Caki2 (cell line): ENCODE measurements at places on chromosomes 7 and 10.
A peak's percentile ranks its signal among the peaks of the same experiment; 100 is the strongest.

DNA sequence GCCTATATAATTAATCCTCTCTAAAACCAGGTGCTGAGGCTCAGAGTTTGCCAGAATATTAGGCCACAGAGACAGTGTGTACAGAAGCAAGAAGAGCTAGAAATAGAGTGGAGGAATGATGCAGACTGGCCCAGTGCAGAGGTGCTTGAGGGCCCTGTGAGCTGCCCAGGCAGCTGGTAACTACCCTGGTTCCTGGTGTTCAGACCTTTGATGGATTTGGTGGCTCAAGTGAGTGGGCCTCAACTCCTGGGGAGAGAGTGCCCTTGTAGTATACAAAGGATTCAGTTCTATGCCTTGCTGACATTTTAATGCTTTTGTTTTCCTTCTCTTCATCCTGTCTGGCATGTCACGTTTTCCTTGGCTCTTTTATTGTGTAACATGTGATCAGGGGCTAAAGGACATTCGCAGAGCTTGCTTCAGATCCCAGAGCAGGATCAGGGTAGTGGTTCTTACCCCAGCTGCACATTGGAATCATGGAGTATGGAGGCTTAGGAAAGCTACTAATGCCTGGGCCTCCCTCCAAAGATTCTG is 20.0 kb downstream of the LRRC4 start:
- DNase-seq: no peak

DNA sequence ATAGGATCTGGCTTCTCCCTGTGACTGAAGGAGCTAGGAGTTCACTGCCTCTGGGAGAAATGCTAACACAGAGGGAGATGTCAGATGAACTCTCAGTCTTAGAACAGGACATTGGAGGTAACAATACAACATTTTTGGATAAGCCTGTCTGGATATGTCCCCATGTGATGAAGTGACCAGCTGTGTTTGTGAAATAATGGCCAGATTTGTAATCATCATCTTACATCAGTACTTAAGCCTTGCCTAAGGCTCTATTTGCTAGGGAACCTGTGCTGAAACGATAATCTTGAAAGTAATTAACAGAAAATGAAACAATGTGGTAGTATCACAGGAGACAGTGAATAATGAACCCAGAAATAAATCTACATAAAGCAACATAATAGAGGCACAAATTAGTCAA is 56.2 kb downstream of the CRPPA start:
- no peak for DNase-seq

DNA sequence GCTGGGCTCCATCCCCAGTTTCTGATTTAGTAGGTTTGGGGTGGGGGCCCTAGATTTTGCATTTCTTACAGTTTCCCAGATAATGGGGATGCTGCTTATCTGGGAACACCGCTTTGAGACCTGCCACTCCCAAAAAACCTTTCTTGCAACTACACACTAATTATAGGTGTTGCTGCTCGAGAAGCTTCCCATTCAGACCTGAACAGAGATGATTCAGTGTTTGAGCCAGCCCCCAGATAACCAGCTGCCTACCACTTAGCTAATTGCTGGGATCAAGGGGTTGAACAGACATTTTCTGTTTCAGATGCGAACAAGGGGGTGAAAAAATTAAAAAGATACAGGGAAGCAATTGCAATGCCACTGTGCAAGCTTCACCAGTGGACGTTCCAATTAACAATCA is 448.5 kb downstream of the KCNMA1 start:
- DNase-seq: no peak

GRCh38 chr10:71631007-71631861 is 88.3 kb downstream of the C10orf105 start:
- DNase-seq: no peak

DNA sequence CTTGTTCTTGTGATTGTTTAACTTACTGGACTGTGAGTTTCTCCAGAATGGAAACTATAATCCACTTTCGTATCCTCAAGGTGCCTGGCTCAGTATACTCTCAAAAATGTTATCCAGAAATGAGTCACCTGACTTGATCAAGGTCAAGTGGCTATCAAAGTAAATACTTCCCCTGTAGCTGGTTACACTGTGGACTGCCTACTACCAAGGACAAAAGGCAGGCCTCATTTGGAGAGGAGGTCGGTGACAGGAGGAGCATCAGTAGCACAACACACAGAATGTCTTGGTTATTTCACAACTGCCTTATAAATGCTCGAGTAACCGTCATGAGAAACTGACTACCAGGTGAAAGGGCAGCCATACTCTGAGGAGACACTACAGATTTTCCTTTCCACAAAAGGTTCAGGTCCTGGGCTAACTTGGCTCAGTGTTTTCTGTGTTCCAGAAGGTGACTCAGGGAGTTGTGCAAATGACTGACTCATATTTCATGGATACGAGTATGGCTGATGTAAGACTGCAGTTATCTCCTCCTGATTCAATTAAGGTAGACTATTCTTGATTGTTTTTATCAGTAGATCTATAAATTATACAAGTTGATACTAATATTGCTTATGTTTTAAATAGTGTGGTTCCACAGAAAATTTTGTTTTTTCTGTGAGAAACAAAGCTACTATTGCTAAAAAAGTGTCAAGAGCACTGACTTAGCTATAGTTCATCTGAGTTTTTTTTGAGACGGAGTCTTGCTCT is 4.2 kb upstream of the CCNY start:
- peak; percentile 90 for DNase-seq

DNA sequence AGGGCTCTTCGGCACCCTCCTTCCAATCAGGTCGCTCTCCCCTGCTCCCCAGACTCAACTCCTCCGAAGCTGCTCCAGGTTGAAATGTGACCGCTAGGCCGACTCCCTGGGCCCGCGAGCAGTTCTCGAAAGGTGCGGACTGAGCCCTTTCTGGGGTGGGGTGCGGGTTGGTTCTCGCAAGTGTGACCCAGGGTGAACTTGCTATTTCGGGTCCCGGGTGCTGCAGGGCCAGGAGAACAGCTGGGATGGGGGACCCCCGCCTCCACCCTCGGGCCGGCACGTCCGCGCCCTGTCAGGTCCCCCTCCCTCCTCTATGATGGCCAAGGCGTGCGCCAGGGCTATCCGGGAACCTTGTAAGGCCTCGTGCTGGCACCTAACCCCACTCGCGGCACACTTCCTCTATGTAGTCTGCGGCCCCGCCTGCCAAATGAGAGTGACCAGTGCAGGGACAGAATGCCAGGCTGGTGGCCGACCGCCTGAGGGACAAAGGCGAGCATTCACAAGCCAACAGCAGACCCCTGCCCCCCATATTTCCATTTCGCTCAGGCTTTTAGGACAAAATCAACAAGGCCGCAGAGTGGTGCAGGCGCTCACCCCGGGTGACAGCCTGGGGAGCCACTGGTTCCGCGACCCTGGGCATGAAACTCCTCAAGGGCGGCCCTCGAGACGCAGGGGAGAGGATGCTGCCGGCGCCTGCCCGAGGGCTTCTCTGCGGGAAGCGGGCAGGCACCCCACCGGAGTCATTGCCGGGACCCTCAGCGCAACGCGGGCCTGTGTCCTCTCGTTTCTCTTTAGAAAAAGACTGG is 13.7 kb upstream of the HOXA13 start:
- DNase-seq: no peak

DNA sequence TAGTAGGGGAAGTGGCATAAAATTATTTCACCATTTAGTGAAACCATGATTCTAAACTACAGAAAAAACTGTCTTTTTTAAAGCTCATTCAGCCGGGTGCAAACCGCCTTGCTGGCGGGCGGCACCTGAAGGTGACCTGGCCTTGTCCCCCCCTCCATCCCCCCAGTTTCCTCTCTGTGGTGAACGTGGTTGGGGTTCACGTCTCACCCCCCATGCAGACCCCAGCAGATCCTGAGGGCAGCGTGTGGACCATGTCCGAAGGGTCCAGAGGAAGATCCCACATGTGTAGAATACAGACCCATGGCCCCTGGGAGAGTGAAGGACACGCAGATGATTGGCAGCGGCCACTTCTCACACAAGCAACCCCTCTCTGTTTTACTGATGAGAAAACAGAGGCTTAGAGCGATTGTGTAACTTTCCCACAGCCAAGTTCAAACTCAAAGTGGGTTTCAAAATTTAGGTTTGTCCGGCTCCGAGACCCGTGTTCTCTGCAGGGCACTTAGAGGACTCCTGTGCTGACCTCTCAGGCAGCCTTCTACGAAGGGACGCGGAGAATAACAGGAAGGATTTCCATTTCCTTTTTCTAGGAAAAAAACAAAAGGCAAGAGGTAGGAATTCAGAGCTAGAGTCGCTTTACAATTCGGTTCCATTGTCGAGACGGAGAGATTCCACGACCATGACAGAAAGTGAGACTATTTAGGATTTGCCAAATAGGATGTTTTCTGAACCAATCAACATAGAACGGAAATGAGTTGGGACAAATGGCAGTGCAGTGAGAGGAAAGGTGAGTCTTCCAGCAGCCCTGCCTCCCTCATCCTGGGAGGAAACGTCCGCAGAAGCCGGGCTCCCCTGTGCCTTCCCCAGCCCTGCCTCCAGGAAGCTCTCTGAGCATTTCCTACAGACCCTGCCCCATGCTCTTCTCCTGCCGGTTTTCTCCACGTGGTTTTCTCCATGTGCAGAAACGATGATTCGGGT is 67.6 kb upstream of the PITRM1 start:
- DNase-seq: no peak

DNA sequence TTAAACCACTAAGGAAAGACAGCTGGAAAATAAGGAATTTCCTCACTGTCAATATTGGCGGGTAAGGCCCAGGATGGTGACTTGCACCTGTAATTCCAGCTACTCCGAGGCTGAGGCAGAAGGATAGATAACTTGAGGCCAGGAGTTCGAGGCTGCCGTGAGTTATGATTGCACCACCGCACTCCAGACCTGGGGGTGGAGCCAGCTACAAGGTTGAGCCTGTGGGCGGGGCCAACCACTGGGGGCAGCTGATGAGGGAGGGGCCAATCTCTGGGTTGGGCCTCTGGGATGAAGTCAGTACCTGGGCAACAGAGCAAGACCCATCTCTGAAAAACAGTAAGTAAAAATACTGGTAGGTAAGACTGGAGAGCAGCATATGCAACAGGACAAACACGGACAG is 80.1 kb upstream of the ADO start:
- no peak for DNase-seq

DNA sequence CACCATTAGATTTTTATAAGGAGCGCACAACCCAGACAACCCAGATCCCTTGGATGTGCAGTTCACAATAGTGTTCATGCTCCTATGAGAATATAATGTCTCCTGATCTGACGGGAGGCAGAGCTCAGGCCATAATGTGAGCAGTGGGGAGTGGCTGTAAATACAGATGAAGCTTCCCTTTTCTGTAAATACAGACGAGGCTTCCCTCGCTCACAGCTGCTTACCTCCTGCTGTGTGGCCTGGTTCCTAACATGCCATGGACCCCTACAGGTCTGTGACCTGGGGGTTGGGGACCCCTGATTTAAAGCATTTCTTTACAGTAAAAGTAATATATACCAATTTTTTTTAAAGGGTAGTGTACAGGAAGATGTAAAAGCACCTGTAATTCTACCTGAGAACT is 33.2 kb downstream of the HELLS start:
- DNase-seq: no peak

GRCh38 chr10:1679821-1680650 is 57.3 kb downstream of the ADARB2 start:
- DNase-seq: no peak

DNA sequence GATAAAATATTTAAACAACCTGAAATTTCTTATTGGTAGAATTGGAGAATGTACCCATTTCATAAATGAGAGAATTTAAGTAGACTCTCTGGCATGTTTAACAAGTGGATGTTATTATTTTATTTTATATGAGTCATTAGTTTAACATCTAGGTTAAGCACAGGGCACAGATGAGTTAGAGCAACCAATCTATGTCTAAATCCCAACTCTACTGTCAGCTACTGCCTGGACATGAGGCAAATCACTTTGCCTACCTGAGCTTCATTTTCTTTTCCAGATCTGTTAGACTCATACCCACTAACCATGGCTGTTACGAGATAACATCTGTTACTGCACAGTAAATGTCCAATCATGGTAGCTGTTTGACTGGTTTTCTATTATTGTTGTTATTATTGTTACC is 251.1 kb downstream of the INHBA start:
- no peak for DNase-seq

DNA sequence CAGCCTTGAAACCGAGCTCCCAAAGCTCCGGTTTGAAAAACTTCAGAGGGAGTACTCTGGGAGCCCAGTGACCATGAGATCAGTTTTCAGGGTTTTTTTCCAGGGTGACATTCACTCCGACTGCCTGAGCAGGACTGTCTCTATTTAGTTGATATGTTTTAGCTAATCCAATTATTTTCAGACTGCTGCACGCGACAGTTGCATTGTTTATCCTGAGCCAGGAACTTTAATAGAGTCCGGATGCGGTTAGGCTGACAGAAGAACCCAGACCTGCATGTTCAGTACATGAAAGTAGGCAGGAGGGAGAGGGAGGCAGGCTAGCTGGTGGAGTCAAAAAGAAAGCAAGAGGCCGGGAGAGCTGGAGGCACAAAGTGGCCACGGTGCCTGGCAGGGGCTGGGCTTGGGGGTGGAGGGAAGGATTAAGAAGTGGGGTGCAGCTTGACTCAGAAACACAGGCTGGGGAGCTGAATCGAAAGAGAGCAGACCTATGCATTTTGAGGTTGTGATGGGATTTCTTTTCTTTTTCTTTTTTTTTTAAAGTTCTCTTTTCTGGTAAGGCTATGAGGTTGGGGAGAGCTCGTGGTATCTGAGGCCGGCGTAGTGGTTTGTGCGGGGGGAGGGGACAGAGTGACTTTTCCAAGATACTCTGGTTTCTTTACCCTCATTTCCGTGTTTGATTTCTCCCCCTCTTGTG is 5.7 kb downstream of the GATA3 start:
- no peak for DNase-seq

DNA sequence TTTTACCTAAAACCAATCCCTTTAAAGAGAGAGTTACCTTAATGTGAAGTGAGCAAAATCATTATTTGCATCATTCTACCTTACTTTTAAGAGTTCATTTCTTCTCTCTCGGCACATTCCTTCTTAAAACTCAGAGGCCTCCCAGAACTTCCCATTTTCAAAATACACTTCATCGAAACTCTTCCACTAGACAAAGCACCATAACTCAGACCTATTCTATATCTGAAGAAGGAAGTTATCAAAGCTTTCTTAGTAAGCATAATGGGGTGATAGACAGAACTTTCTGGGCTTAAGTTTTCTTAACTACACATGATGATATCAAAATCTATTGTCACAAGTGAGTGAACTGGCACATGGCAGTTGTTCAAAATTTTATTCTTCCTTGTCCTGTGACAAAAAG is 24.6 kb upstream of the GNAT3 start:
- DNase-seq: no peak

GRCh38 chr7:87608431-87608830 is 7.7 kb upstream of the ABCB1 start:
- peak; percentile 72 for DNase-seq

DNA sequence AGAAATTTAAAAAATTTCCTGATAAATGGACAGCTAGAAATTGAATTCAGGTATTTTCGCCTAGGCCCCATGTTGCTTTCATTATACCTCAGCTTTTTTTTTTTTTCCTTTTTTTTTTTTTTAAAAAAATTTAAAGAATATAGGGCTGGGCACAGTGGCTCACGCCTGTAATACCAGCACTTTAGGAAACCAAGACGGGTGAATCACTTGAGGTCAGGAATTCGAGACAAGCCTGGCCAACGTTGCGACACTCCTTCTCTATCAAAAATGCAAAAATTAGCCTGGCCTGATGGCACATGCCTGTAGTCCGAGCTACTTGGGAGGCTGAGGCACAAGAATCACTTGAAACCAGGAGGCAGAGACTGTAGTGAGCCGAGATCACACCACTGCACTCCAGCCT is 334.0 kb downstream of the SORCS1 start:
- no peak for DNase-seq
